ENCODE measurements at places on chromosomes 1 and 21.

- no peak for DNase-seq
Measured at GRCh38 chr1:111938123-111938522, 51.3 kb downstream of the KCND3 start.

- DNase-seq = no peak
Measured at GRCh38 chr1:162036163-162036562, 12.5 kb upstream of the OLFML2B start.

DNA sequence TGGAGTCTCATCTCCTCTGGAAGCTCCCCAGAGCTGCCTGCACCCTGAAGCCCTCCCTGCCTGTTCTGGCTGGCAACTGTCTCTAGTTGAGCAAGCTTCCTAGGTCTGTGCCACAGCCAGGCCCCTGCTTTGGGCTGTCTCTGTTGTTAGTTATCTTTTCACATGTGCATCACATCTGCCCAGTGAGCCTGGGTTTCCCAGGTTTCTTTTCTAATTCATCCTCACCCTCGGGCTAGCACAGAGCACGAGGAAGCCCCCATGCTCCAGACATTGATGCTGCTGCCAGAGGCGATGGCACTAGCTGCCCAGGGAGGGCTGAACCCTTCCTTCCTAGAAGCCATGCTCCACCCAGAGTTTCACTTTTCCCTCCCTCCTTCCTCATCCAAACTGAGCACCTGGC lies 27.2 kb downstream of the RASSF5 start:
- DNase-seq = no peak

- DNase-seq = no peak
Measured at GRCh38 chr1:34846265-34846664, 13.3 kb downstream of the SMIM12 start.

- no peak for DNase-seq
Measured at GRCh38 chr1:237701534-237701933, 189.2 kb downstream of the ZP4 start.

DNA sequence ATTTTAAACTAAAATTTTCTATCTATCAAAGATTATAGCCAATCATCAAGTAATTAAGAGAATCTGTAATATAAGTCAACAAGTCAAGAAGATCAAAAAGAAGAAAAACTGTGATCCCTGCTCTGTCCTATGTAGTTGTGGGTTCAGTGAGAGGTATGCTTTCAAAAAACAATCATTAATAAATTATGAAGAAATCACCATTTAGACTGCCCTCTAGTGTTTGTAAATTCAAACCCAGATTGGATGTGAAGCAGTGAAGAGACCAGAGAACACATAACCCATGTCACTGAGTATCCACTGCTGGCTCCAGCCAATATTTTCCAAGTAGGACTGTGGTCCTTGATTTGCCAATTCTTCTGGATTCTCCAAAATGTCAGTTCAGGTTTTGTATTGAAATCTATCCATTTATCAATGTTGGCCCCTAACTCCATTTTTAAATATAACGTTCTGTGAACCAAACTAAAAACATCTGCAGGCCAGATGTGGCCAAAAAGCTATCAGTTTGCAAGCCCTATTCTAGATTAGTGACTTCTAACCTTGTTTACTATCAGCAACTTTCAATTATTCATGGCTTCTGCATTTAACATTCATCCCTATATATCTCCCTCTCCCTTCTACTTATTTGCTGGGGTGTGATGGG lies 467.5 kb upstream of the CXADR start:
- no peak for DNase-seq

DNA sequence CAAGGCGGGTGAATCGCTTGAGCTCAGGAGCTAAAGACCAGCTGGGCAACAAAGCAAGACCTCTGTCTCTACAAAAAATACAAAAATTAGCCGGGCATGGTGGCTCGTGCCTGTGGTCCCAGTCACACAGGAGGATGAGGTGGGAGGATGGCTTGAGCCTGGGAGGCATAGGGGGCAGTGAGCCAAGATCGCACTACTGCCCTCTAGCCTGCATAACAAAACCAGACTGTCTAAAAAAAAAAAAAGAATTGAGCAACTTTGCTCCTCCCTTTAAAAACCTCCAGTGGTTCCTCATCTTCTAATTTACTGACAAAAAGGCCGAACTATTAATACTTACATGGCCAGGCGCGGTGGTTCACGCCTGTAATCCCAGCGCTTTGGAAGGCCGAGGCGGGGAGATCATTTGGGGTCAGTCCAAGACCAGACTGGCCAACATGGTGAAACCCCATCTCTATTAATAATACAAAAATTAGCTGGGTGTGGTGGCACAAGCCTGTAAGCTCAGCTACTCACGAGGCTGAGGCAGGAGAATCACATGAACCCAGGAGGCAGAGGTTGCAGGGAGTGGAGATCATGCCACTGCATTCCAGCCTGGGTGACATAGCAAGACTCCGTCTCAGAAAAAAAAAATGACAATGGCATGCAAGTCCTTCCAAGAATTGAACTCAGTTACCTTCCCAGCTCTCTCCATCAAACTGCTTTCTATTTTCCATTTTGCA lies 4.4 kb downstream of the ACBD3 start:
- DNase-seq = no peak

GRCh38 chr1:104991702-104992101 lies 1242.0 kb downstream of the AMY1C start:
- DNase-seq = no peak

- no peak for DNase-seq
Measured at GRCh38 chr1:65180977-65181376, 33.0 kb downstream of the AK4 start.

DNA sequence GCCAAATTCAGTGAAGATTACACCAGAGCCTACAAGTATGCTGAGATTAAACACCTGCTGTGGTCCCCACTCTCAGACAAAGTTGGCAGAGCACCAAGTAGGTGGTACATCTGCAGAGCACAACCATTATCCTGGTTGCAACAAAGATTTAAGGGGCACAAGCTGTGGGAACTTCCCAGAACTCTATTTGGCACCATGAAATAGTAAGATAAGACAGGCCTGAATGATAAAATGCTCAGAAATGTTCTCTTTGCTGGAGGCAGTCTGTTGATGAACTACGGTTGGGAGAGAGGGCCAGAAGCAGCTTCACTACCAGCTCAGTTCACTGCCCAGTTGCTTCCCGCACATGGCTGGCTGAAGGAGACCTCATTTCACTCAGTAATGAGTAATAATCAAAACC lies 19.9 kb downstream of the RPL5 start:
- no peak for DNase-seq

GRCh38 chr1:240171907-240172306 lies 80.2 kb downstream of the FMN2 start:
- DNase-seq = no peak

DNA sequence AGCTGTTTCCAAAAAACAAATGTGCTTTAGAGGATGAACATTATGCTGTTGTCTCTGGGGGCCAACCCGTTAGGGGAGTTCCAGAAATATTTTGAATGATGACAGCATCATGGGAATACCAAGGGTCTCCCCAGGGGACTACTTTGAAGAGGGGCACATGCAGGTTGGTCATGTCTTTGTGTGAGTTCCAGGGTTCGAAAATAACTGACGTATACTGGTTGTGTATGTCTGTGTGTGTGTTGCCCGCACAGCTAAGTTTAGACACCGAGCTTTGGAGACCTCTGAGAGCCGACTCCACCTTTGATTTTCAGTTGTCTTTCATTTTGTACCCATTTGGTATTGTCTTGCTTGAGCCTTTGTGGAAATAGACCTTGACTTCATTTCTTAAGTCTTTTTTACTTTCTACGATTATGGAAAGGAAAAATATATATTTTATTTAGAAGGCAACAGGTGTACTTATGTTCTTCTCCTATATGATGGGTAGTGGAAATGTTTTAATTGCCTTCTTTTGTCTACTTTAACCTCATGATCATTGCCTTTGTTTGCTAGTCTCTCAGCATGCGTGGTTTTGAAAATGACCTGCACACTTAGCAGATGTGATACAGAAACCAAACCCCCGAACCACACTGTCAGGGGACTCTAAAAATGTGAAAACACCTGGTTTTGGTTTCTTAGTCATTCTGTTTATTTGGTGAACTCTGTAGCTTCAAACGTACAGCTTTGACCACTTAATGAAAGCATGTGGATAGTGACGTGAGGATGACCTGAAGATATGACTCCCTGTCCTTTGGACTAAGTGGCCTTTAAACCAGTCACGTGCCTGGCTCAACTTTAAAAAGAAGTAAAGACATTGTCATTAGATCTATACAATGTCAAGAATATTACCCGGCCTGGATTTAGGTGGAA lies 56.5 kb downstream of the GALNT2 start:
- no peak for DNase-seq

- no peak for DNase-seq
Measured at GRCh38 chr1:99005537-99005942, 879 bp upstream of the PLPPR5 start.

GRCh38 chr1:209086486-209087192 lies 496.9 kb upstream of the CAMK1G start:
- no peak for DNase-seq

GRCh38 chr21:42346866-42347600 lies 3.8 kb downstream of the TFF2 start:
- DNase-seq = no peak

GRCh38 chr1:223712850-223713474 lies 623 bp downstream of the CAPN2 start:
- DNase-seq = no peak

DNA sequence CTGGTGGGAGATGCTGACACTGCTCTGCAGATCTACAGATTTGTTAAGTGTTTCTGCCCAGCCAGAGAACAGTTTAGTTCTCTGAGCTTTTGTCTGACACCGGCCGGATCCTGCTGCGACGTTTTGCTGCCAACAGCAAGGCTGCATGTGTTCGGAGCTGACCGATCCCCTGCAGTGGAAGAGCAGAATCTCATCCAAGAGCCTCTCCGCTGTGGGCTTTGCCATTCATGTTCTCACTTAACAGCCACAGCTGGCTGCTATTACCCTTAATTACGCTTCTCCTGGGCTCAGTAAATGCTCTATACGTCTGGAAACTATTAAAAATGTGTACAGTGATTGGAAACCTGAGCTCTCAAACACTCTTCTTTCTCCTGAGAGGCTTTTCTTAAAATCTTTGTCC lies 105.3 kb downstream of the BCAR3 start:
- DNase-seq = no peak

DNA sequence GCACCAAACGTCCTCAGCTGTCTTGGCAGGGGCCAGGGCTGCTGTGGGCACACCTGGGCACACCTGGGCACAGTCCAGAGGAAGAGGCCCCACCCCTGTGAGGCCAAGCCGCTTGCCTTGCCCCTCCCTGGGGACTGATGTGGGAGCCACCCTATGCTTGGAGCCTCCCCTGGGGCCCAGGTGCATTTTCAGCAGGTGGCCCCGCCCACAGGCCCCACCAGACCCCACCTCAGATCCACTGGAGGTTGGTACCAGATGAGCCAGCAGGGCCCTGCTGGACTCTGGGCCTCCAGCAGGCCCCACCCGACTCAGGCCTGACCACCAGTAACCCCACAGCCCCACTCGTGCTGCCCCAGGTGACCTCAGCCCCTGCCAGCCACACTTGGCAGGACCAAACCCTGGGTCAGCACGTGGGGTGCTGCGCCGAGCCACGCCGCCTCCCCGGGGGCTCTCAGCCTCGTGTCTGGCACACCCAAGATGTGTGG lies 8.8 kb downstream of the SLC19A1 start:
- no peak for DNase-seq

GRCh38 chr1:1491601-1492000 lies 20.0 kb downstream of the ATAD3B start:
- no peak for DNase-seq

GRCh38 chr1:80363689-80364475 lies 1357.4 kb upstream of the ADGRL4 start:
- no peak for DNase-seq

DNA sequence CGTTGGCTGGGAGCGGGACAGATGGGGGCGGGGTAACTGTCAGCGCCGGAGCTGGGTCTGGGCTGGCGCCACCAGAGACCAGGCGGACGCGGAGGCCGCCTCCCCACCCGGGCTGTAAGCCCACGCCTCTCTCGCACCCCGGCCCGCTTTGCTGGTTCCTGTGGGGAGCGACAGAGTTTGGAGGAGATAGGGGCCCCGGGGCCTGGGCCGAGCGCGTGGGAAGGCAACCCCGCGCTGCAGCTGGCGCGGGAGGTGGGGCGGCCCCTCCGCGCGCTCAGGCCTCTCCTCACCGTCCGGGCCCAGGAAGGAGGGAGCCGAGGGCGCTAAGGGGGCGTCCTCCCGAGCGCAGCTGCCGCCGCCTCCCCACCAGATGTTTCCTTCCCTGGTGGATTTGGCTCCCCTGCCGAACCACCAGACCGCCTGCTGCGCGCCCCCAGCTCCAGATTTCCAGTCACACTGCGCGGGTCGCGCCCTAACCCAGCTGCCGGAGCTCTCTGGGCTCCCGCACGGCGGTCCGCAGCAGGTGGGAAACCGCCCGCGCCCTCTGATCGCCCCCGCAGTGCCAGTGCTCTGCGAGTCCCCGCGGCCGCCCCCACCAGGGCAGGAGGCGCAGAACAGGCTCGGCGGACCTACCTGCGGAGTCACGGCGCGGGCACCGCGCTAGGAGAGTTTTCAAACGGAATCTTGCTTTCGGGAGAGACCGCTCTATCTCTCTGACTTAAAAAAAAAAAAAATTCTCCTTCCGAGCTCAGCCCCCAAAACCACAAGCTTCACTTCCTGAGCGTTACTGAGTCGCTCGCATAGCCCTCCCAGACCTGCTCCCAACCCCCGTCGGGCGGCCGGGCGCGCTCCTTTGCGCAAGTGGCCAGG lies 1.1 kb downstream of the GFI1 start:
- DNase-seq = peak; percentile 61

GRCh38 chr1:29749024-29749945 lies 513.0 kb downstream of the PTPRU start:
- DNase-seq = no peak

- DNase-seq = no peak
Measured at GRCh38 chr1:7341145-7341905, 429.8 kb upstream of the VAMP3 start.

DNA sequence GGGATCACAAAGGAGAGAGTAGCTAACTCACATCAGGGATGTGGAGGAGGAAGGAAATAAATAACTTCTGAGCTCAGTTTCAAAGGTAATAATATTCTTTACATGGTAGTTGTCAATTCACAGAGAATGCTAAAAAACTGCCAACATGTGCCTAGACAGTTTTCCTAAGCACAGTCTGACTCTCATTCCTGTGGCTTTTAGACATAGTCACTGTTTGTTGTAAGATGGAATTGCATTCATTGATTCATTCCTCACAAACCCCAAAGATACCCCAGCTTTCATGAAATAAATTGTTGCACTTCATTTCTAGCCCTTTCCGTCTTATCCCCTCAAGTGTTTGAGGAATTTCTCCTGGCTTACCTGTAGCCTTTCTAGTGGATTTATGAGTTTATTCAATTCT lies 263.9 kb downstream of the NTNG1 start:
- DNase-seq = no peak
